ENCODE measurements at places on chromosomes 4 and X.

DNA sequence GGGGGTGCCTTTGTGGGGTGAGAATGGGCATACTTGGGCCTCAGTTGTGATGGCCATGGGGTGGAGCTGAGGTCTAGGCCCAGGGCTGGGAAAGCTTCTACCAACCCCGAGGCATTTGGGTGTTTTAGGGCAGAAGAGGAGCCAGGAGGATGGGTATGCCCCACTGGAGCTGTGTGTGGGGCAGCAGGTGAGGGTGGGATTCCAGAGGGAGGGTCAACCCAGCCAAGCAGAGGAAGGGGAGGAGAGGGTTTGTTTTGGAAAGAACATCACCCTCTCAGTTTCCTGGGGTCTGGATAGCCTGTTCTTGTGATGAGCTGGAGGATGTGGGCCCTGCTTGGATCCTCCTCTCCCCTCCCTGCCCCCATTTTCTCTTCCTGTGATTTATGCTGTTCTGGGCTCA is 620 bp downstream of the IL9R start:
- no peak for DNase-seq

GRCh38 chrX:19739683-19740082 is 147.7 kb downstream of the SH3KBP1 start:
- peak; percentile 44 for DNase-seq

DNA sequence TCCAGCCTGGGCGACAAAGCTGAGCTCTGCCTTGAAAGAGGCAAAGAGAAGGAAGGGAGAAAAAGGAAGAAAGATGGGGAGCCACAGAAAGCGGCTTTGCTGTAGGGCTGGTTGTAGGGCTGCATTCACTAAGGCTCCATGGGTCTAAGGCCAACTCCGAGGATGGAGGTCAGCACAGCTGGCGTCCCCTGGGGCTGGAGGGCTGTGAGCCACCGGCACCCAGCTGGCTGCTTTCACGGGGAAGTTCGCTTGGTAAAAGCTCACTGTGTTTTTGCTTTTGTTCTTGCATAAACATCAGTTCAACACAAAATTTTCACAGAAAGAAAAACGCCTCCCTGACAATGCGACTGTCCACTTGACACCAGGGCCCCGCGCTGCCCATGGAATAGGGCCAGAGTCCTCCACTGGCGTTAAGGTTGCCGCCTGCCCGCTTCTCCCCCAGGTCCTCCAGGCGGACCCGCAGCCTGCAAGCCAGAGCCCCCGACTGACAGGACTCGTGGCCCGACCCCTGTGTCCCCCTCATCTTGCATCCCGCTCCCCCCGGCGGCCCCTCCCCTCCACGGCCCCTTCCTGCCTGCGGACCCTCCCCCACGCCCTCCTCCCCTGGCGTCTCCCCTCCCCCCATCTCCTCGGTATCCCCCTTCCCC is 1.1 kb downstream of the RNF212 start:
- no peak for DNase-seq

- no peak for DNase-seq
These were observed 15.3 kb upstream of the ANXA5 start for GRCh38 chr4:121712001-121712651.

- DNase-seq = no peak
These were observed 9.9 kb downstream of the MMRN1 start for GRCh38 chr4:89904524-89904923.

DNA sequence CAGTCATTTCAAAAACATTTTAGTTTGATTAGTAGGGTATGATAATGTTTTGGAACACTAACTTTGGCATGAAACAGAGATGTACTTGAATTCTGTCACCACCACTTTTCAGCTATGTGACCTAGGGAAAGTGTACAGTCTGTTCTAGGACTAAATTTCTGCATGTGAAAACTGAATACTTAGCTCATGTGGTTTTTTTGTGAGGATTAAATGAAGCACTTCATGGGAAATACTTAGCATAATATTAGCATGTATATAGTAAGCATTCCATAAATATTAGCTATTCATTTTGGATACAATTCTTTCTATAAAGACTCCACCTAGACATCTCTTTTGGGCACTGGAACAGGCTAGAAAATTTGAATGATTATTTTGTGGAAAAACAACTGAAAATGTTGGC is 1379.4 kb downstream of the RPA4 start:
- no peak for DNase-seq

- no peak for DNase-seq
These were observed 71.9 kb downstream of the NAA11 start for GRCh38 chr4:79253924-79254323.

DNA sequence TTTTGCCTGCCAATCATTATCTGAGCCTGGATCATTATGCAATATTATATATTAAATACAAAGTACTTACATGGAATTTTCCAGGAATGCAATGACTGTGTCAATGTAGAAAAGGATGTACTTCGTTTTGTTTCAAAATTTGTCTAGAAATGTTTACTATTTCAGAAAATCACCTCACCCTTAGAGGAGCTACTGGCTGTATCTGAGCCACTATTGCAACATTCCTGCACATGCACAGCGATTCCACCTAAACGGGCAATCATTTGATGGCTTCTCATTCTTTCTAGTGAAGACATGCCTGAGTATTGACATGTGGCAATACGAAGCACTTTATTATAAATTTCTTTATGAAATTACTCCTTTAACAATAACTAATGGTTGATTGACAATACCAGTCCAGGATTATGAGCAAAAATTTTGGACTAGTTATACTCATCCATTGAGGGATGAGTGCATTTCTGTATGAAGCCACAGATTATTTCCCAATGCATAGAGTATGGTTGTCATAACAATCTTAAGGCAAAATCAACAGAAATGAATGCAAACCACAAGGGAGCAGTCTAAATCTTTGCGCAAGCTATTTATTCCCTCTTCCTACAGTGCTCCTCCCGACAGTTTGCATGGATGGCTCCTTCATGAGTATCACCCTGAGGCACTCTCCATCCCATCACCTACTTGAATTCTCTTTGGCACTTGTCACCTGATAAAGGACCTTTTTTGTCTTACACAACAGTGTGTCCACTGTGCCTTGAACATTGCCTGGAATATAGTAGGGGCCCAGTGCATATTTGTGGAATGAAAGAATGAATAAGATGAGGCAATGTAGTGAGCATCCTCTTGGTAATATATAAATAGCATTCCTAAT is 35.8 kb upstream of the MMAA start:
- DNase-seq = no peak

- DNase-seq = no peak
These were observed 24.3 kb upstream of the HGFAC start for GRCh38 chr4:3417448-3417847.

GRCh38 chr4:88672987-88673386 is 24.6 kb downstream of the NAP1L5 start:
- DNase-seq = peak; percentile 10

DNA sequence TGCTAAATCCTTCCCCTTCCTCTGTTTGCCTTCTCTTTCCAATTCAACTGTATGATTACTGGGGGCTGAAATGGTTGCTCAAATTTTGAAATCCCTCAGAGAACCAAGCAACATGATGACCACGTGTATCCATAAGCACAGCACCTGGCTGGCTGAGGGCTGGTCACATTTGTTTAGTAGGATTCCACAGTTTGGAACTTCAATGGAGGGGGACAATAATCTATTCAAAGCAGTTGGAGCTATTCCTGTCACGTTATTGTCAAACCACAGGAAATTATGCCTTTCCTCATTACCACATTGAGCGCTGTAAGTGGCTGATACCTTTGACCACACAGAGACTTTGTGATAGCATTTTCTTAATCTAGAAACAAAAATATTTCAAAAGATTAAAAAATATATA is 7.0 kb downstream of the TMSB4X start:
- no peak for DNase-seq

GRCh38 chr4:176708771-176709311 is 83.9 kb downstream of the VEGFC start:
- no peak for DNase-seq

DNA sequence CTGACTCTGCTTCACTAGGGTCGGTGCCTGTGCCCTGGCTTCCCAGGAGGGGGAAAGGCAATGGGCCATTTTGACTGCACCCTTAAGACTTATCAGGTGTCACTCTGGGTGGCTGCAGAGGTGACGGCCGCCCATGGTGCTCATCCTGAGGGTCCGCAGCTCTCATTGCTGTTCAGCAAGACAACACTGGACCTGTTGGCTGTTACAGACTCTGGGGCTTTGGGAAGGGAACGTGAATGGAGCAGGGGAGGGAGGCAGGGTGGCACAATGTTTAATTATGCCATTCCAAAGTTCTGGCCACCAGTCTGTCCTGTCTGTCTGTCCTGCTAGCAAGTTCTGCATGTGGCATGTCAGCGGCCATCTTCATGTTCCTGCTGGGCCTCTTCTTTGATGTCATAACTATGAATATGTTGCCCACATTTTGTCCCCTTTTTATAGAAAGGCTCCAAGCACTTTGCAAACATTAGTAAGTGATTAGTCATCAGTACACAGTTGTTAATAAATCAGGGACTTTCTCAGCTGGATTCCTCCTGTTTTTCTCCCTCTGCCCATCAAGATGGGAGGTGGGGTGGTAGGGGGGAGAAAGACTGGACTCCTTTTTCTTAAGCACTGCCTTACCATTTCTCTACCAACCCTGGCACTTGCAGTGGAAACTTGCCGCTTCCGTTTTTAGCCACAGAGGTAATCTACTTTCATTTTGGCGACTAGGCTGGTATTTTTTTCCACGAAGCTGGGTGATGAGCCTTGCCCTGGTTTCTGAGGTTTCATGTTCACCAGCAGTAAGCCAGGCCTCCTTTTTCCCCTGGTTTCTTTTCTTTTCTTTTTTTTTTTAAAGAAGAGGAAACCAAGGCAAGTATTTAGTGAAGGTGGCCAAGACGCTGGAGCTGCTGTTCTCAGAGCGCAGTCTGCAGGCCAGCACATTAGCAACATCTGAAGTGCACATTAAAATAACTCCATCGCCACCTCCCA is 88.6 kb upstream of the TRIM2 start:
- DNase-seq = peak; percentile 81

GRCh38 chr4:156053174-156053573 is 99.5 kb upstream of the CTSO start:
- no peak for DNase-seq

GRCh38 chr4:4752576-4753401 is 106.7 kb upstream of the MSX1 start:
- DNase-seq = peak; percentile 61

DNA sequence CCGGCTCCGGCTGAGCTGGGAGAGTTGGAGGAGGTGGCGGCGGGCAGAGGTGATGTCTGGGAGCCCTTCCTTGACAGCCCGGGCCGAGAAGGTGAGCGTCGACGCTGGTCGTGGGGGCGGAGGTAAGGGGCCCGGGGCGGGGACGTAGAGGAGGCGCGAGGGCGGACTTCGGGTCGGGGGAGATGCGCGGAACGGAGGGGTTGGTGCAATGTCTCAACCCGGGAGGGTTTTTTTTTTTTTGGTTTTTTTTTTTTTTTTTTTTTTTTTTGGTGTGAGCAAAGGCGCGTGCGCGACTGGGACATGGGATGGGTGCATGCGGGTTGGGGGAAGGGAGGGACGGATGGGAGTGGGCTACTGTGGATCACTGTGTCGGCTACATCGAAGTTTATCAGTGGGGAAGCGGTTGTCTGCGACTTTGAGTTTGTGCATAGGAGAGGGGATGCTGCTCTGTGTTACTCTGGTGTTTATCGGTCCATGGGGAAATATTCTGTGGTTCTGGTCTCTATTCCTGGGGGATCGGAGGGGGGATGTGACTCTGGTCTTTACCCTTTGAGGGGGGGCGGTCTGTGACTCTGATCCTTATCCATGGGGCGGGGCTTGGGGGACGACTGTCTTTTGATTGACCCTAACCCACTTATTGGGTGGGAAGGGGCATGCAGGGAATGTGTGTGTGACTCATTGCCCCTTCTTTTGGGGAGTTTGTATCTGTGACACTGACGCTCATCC is 537 bp downstream of the RBM10 start:
- DNase-seq = no peak

GRCh38 chrX:119736206-119736764 is 22.1 kb upstream of the SOWAHD start:
- no peak for DNase-seq

DNA sequence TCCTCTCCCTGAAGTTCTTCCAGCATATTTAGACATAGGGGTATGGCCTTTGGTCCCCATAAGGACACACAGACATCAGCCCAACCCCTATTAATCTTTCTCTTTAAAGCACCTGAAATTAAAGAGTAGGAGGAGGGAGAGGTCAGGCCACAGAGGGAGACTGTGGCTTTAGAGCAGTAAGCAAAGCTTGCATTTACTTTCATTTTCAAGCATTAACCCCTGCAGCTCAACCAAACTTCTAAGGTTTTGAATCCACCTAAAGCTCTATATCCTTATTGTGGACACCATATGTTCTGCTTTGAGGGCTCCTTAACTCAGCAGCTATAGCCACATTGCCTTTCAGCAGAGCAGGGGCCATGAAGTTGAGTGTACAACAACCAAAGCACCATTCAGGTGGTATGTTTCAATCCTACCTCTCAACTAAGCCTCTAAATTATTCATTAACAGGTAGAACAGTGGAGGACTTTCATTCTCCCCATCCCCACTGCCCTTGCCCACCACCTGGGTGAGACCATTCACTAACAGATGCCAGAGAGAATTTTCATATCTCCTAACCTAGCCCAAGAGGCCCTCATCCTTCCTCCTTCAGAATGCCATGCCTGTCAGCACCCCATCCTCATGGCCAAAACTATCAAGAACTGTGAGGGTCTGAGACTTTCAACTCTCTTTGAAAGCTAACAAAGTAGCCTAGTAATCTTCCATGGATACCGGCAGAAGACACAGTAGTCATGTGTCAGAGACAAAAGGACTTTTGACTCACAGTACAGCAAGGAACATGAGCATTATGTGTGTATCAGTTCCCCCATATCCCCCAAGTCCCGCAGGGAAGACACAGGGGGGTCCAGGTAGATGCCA is 20.8 kb downstream of the LIN54 start:
- no peak for DNase-seq

DNA sequence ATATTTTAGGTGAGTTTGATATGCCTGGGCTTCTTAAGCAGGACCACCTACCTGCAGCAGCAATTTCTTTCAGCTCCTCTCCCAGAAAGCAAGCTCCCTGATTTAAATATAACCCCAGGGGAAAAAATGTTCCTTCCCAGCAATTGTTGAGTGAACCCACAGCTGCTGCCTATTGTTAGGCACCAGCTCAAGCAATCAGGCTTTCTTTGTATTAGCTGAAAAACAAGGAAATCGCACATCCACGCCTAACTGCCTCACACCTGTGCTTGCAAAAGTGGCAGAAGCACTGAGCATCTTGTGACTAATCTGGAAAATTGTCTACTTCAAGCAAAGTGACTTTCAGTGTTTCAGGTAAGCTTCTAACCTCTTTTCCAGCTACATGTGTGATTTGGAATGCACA is 432.2 kb downstream of the SMARCA1 start:
- no peak for DNase-seq

DNA sequence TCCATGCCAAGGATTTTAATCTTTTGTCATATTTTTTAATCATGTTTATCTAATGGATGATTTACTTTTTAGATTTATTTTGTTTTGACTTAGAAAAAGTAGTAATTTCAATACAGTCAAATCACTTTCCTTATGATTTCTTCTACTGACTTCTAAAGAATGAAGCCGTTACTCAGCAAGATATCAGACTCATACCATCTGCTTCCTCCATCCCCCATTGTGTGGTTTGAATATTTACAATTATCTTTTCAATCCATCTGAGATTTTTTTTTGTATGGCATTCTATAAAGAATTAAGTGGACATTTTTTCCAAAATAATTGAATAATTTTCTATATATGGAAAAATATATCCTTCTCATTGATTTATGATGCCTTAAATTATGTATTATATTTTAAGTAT is 565.4 kb upstream of the ATOH1 start:
- no peak for DNase-seq

Measured in LoVo (cell line).